Activated T-helper 17 cell treated with anti-CD3 and anti-CD28 coated beads, Interleukin-2, amount 50 U/mL, for 72 hours (primary cell): ENCODE measurements at places on chromosomes 4 and X. TPM values are rescaled to one million over a fixed set of nuclear protein-coding genes. Genes with fewer than 3 reads are reported as not detected.

Gene CD38
- 3.9 TPM for total RNA-seq

Gene TMEM31
- total RNA-seq: not detected

DNA sequence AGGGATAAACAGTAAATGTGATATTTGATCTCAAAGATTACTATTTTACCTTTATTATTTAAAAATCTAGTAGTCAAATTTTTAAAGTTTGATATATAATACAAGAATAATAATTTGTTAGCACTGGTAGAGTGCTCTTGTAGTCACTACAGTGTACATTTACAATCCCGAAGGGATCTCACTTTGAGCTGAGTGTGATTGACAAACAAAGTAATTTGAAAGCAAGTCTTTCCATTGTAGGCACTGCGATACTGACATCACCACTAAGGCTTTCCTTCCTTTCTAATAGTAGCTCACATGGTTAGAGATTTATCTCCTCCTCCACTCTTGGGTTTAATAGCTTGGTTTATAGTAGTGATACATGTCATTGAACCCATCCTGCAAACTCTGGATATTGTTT lies 280.6 kb downstream of the PARM1 start:
- ATAC-seq: no peak

Gene GAGE13
- not detected for total RNA-seq

DNA sequence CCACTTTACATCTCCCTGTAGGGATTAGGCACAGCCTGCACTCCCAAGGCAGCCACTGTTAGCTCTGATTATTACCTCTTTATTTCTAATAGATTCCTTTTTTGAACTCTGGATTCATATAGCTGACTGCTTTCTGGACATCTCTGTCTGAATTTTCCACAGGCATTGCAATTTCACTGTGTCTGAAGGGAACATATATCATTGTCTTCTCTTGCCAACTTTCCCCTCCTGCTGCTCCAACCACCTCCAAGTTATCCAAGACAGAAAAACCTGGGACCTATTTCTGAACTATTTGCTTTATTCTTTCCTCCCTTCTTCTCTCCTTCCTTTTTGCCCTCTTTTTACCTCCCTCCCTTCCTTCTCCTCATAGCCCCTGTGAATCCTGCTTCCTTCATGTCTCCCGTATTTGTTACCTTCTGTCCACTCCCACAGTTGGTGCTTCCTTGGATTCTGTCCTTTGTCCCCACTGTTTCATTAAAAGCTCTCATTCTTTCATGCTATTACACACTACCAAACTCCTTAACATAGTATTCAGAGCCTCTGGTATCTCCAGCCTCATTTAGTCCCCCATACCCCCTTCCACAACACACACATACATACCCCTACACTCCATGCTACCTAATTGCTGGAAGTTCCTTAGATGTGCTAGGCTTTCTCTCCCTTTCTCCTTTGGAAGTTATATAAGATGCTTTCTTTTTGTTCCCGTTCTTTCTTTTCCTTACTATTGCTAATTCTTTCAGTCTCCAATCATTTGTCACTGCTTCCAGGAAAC lies 34.7 kb downstream of the FGF2 start:
- no peak for ATAC-seq

GRCh38 chr4:152259866-152260265 lies 276.0 kb downstream of the FBXW7 start:
- no peak for ATAC-seq
